ENCODE measurements at places on chromosomes 1 and 21.

- DNase-seq = peak; percentile 64
These were observed 17.1 kb upstream of the SPSB1 start for GRCh38 chr1:9275567-9276034.

GRCh38 chr1:159974350-159974965, 20.4 kb upstream of the SLAMF9 start:
- DNase-seq = no peak

DNA sequence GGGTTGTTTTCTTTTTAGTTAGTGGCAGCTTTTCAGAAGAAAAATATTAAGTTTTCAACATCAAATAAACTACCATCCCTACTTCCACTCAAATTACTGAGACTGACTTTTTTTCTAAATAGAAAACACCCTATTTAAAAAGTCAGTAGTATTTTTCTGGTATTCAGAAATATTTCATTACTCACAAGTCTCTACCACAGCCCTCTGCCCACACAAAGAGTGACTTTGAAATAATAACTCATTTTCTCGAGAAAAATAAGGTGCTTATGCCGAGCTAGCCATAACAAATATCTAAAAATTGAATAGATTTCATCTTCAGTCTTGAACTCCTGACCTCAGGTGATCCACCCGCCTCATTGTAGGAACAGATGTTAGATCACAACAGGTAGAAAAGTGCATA, 41.8 kb upstream of the USP25 start:
- DNase-seq = no peak

DNA sequence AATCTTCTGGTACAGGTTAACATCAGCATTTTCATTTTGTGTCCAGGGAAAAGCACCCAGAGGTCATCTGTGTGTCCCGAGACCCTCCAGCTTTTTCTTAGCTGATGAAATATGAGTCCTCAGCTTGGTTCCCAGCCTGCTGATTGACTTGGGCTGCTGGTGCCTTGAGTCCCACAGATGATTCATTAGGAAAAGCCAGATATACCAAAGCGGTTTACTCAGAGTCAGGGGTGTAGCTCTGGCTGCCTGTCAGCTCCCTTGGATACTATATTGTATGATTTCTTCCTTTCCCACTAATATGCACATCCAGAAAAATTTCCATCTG, 43.7 kb upstream of the MAB21L3 start:
- no peak for DNase-seq

- DNase-seq = peak; percentile 48
These were observed 27.3 kb upstream of the EVA1B start for GRCh38 chr1:36350659-36351226.

GRCh38 chr1:115678141-115678540, 36.4 kb downstream of the VANGL1 start:
- no peak for DNase-seq

GRCh38 chr1:67274623-67275325, 32.9 kb upstream of the IL12RB2 start:
- DNase-seq = no peak

DNA sequence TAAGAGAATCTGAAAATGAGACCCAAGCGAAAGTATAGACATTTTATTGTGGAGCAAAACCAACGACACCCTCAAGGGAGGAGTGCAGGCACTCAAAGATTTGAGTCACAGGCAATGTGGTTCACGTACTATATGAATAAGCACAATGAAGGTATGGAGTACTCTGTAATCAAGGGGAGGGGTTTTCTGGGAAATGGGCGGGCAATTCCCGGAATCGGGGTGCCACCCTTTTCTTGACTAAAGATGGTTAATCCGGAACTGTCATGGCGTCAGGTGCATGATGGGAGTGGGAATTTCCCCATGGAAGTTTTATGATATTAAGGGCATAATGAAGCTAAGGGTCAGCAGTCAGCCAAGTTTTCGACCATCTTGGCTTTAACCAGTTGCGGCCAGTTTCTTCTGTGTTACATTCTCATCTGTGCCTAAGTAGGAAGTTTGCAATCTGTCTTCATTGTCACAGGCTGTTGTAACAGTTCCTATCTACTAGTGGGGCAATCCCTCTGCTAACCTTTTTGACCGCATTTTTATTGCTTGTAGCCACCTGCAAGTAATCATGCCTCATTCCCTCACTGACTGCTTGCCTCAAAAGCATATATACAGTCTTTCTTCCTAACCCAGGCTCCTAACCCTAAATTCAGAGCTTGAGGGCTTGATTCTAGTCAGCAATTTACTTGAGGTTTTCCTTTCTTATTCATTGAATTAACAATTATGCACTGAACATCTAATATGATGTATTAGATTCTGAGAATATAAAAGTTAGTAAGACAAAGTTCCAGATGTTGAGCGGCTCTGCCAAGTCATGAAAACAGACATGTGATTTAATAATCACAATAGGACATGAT, 775 bp upstream of the AIM2 start:
- DNase-seq = peak; percentile 22

DNA sequence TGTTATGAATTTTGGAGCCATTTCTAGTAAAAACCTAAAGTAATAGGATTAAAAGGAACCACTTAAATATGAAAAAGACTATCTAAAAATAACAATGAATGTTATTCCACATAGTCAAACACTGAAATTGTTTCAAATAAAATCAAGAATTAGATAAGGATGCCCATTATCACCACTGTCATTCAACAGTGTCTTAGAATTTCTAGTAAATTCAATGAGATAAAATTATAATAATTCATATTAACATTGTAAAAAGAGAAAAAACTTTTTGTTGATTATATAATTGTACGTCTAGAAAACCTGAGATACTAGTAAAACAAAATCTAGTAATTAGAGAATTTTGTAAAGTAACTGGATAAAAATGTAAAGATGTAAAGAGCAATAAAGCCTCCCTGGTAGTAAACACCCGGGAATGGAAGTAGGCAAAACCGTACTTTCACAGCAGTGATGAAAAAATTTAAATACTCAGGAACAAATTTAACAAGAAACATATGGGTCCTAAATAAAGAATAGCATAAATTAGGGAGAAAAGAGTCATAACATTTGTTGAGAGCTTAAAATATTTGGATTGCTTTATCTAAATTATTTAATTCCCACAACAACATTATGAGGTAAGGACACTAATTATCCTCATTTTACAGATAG, 56.4 kb downstream of the LBR start:
- DNase-seq = no peak

DNA sequence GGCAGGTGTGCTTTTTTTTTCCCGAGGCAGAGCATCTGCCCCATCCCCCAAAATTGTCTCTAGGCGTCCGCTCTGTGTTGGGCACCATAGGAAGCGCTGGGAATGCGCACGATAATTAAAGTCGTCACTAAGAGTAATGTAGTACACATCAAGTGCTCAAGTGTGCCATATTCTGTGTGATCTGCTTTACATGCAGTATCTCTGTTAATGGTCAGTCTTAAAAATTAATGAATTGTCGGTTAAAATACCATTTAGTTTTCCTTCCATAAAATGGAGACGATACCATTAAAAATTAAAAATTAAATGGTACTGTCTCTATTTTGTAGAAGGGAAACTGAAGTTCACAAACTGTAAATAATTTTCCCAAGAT, 544 bp upstream of the CCT8 start:
- no peak for DNase-seq

- DNase-seq = no peak
These were observed 2.9 kb downstream of the ZNF672 start for GRCh38 chr1:248840946-248841345.

DNA sequence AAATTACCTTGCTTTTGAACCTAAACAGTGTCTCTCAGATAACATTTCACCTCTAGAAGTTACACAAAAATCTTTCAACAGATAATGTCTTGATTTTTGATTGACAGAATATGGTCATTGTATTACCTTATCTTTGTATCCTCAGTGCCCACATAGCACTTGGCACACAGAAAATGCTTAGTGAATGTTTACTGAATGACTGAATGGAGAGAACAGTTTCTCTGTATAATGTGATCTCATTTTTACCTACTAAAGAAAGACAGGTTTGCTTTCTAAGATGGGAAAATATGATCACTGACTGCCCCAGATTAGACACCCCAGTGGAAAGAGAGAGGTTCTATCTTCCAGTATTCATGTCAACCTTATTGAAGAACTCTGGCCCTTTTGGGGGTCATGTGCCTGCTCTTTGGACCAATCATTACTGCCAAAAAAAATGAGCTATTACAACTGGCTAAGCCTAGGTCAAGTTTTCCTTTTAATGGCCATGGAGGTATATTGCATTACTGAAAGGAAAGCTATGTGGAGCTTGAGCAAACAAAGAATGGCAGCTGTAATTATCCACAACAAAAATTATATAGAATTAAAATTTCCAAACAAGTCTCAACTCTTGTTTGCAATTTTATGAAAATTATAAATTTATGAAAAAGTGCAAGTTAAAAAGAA, 117.4 kb downstream of the MAGI3 start:
- DNase-seq = no peak

DNA sequence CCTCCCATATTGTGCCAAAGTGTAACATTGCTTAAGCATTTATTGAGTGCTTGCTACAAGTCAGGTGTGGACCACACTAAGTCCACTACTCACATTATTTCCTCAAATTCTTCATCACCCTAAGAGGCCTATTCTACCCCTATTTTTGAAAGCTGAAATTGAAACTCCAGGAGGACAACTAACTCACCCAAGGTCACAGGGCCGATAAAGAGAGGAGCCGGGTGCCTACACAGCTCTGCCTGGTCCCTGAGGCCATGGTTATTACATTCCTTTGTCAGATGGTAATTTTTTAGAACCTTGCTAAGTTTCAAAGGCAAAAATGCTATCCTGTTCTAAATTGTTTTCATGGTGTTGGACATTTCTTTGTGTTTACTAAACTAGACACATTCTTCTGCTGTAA, 24.2 kb upstream of the KLHDC8A start:
- DNase-seq = no peak

GRCh38 chr1:206142011-206142410, 24.8 kb upstream of the AVPR1B start:
- no peak for DNase-seq

- peak; percentile 31 for DNase-seq
These were observed 10.2 kb downstream of the ADAM30 start for GRCh38 chr1:119885903-119886783.

GRCh38 chr1:172278478-172278877, 142.0 kb upstream of the C1orf105 start:
- DNase-seq = no peak

DNA sequence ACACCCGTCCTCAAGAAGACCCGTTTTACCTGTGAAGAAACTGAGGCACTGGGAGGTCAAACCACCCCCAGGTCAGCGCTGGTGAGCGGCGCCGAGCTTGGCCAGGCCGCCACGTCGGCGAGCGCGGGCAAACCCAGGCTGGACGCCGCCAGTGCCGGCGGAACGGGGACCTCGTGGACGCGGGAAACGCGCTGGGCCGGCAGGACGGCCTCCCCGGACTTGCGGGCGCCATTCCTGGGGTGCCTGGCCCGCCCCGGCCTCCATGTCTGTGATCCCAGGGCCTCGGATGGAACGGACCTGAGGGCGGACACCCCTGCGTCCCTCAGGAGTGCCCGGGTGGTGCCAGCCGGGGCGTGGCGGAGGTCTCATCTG, 764 bp upstream of the SUMO3 start:
- DNase-seq = no peak

DNA sequence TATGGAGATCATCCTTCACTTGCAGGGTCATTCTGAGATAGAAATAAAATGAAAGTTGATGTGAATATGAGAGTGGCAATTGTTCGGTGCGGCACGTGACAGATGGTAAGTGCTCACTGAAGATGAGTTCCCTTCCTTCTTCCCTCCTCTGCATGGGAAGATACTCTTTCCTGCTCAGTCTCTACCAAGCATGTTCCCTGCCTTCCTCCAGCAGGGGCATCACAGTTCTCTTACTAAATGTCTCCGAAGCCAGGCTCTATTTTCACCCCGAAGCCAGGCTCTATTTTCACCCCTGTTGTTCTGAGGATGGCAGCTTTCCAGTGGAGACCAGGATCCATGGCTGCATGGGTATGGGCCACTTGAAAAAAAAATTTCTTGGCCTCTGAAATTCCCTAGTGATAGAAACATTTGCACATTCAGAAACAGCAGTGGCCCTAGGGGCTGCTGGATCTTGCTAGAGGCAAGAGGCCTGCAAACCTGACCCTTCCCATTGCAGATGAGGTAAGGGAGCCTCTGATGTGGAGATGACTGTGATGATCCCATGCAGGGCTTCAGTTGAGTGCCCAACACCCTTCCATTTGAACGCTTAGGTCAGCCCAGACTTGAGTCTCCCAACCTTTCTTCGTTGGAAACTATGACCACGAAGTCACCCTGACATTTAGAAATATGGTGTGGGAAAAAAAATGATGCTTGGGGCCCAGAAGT, 123.7 kb upstream of the HMGB4 start:
- no peak for DNase-seq

GRCh38 chr1:92478393-92478792, 8.3 kb downstream of the GFI1 start:
- no peak for DNase-seq

- DNase-seq = peak; percentile 64
These were observed 105.1 kb upstream of the PDE4B start for GRCh38 chr1:65687428-65688214.

DNA sequence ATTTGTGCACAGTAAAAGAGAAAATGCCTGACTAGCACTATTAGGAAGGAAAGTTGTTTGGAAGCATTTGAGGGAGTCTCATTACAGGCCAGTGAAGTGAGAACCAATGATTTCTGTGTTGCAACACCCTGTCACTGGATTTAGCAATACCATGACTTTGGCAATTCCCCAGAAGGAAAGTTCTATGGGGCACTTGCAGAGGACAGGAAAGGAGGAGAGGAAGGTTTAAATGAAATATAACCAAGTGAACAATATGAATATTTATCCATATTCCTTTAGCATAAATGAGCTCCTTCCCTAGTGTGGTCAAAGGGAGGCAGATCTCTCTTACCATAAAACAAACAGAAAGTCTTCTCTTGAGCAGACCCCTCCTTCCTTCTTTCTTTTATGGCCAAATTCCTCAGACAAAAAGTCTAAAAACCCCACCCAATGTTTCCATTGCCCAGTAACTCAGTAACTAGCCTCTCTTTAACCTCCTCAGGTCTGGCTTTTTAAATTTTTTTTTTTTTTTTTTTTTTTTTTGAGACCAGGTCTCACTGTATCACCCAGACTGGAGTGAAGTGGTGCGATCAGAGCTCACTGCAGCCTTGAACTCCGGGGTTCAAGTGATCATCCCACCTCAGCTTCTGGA, 5.5 kb downstream of the TLR5 start:
- peak; percentile 35 for DNase-seq

DNA sequence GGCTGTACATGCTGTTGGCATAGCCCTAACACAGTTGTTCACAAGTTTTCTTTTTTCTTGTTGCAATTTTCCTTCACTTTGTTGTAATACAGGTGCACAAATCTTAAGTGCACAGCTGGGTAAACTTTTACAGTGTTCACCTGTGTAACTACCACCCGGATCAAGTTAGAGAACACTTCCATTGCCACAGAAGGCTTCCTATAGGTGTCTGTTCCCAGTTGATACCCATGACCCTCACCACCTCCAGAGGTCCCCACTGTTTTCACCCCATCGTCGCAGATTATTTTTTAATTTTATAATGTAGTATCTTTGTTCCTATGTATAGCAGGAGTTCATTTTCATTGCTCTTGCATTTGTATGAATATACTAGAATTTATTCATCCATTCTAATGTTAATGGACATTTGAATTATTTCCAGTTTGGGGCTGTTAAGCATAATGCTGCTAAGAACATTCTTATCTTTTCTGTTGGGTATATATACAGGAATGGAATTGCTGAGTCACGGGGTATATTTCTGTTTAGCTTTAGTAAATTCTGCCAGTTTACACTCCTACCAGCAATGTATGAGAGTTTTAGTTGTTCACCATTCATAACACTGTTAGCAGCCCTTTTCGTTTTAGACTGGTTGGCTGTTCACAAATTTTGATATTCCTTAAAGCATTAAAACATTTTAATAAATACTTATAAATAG, 16.4 kb downstream of the SPRTN start:
- no peak for DNase-seq

- no peak for DNase-seq
These were observed 4.0 kb upstream of the NKAIN1 start for GRCh38 chr1:31243501-31244286.
